Fibroblast of skin of left biceps (primary cell): ENCODE measurements at places on chromosomes 2 and 18.

- no peak for DNase-seq
These were observed 52.1 kb upstream of the PXDN start for GRCh38 chr2:1796232-1796930.

DNA sequence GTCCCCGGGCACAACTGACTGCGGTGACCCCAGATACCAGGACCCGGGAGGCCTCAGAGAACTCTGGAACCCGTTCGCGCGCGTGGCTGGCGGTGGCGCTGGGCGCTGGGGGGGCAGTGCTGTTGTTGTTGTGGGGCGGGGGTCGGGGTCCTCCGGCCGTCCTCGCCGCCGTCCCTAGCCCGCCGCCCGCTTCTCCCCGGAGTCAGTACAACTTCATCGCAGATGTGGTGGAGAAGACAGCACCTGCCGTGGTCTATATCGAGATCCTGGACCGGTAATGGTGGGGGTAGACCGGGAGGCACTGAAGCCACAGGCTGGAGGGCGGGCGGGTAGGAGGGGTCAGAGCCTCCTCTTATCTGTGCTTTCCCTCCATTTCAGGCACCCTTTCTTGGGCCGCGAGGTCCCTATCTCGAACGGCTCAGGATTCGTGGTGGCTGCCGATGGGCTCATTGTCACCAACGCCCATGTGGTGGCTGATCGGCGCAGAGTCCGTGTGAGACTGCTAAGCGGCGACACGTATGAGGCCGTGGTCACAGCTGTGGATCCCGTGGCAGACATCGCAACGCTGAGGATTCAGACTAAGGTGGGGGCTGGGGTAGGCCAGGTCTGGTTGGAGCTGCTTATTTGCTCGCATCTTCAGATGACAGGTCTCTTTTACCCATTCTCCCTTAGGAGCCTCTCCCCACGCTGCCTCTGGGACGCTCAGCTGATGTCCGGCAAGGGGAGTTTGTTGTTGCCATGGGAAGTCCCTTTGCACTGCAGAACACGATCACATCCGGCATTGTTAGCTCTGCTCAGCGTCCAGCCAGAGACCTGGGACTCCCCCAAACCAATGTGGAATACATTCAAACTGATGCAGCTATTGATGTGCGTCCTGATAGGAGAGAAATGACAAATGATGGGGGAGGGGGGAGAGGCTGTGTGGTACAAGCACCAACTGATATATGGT lies 780 bp downstream of the HTRA2 start:
- no peak for DNase-seq

DNA sequence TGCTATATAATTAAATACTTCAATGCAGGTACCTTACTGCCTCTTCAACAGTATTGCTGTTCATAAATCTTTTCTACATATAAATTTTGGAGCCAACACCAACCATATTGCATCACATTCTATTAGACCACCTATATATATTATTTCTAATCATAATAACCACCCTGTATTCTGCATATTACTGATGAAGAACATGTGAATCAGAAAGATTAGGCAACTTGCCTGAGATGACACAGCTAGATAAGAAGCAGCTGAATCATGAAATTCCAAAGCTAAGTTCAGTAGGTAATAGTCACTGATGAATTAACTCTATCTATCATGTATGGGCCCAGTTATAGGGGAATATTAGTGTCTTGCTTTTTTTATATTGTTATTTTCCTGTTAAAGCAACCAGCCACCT lies 161.8 kb downstream of the AGPS start:
- no peak for DNase-seq

DNA sequence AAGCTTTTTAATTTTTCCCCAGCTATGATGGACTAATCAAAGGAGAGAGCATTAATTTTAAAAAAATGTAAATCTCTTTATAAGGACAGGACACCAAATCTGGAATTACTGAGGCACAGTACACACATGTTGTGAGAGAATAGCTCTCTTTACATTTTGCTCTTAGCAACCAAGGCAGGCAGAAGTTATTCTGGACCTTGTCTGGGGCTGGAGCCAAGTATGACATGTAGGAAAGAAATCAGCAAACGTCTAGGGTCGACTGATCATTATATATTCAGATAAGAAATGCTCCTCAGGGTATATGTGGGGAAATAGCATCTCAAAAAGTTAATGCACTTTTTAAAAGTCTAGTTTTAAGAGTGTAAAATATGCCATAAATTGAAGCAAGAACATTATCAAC lies 1330.0 kb upstream of the CELF4 start:
- DNase-seq: no peak

DNA sequence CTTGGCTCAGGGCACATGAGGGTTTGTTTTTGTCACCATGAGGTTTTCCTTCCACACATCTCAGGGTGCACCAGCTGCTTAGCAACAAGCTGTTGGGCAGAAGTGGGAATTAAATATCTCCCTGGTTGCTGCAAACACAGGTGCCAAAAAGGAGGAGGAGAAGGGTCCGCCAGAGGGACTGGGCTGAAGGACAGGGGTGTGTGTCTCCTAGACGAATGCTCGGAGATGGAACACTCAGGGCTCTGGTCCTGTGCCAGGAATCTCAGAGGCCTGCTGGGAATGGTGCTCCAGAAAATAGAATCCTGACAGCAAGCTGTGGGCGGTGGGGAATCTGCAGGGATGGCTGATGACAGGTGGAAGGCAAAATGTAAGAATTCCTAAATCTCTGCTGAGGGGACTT lies 94.5 kb downstream of the VSNL1 start:
- no peak for DNase-seq

GRCh38 chr2:20188851-20189250 lies 36.1 kb downstream of the SDC1 start:
- no peak for DNase-seq

DNA sequence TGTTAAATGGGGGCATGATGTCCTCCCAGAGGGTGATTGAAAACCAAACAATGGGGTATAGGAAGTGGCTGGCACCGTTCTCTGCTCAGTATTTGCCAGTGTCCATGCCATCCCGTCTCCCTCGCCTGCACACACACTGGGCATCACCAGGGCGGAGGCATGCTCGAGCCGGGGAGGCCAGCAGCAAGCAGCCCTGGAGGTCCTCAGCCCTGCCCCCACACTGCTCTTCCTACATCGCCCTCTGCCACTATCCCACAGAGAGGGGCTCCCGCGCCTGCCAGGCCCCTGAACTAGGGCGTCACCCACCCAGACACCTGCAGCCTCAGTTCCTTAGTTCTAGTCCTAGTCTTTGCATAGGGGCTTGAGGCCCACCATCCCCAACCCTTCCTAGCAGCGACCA lies 50.9 kb downstream of the BIN1 start:
- no peak for DNase-seq

- DNase-seq: no peak
These were observed 2.4 kb upstream of the RBM45 start for GRCh38 chr2:178109813-178110212.

DNA sequence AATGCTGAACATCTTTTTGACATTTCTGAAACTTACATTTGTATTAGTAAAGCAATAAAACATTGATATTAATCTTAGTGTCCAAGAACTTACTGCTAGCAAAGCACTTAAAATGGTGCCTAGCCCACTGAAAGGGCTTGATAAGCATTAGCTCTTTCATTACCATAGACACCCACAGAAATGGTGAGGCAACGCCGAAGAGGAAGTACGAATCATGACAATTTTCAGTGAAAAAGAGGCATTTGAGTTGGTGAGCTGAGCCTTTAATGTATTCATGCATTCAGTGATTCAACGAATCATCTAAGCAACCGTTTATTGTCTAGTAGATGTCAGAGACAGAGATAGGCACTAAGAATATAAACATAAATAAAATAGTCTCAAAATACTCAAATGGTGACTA lies 101.1 kb downstream of the PIGN start:
- DNase-seq: no peak

DNA sequence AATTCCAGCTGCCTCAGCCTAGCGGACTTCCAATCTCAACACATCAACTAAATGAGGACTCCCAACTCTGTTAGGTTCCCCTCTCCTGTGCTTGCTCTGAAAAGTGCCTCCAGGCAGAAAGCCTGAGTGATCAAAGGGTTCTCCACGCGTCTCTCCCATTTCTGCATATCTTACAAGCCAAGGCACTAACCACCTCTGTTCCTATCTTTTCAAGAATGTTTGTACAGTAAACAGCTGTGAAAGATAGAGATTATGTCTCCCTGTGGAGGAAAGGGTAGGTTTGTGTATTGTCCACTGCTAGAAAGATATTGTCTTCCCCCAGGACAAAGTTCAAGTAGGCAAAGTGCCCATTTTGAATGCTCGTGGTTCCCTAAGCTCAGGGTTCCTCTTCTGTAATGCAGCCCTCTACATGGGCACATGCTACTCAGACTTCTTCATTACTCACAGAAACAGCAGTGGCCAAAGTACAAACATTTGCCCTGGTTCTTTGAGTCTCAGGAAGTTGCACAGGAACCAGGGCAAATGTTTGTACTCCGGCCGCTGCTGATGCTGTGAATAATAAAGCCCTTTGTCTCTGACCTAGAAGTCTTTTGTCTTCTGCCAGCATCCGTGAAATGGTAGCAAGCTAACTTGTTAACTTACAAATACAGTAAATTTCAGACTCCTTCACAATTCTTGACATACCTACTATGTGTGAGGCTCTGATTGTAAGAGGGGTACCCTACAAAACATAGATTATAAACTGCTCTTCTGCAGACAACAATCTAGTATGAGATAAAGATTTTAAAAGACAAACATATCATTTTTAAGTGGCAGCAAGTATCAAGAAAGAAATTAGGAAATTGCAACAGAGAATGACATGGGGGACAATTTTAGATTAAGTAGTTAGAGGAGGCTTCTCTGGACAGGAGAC lies 44.5 kb downstream of the PKDCC start:
- no peak for DNase-seq

- DNase-seq: no peak
These were observed 8.7 kb downstream of the MAL start for GRCh38 chr2:95034221-95034620.

DNA sequence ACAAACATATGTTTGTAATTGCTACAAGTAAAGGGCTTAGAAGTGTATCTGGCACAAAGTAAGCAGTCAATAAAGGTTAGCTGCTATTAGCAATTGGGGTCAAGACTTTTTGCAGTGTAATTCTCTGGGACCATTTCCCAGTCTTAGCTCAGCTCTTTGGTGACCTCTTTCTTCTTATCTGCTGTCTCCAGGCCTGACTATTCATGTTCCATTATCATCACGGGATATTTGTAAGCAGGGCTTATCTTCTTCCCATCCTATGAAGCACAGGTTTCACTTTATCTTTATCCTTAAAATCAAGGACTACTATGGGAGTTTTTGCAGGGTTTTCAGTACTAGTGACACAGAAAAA lies 131.7 kb downstream of the DOCK10 start:
- DNase-seq: no peak

GRCh38 chr2:120539937-120540718 lies 194.2 kb downstream of the INHBB start:
- peak; percentile 90 for DNase-seq
